Myocyte (in vitro differentiated cells): ENCODE measurements at places on chromosomes 7 and 10. TPM values are rescaled to one million over a fixed set of nuclear protein-coding genes. Genes with fewer than 3 reads are reported as not detected.

Gene SORCS3
- not detected in 2 replicates for total RNA-seq

Gene GRID2IP
- total RNA-seq: 0.27 TPM in 1 of 2 replicates, not detected in the other

Gene WNT8B
- not detected in 2 replicates for total RNA-seq

Gene PNLIPRP2
- not detected in 2 replicates for total RNA-seq

DNA sequence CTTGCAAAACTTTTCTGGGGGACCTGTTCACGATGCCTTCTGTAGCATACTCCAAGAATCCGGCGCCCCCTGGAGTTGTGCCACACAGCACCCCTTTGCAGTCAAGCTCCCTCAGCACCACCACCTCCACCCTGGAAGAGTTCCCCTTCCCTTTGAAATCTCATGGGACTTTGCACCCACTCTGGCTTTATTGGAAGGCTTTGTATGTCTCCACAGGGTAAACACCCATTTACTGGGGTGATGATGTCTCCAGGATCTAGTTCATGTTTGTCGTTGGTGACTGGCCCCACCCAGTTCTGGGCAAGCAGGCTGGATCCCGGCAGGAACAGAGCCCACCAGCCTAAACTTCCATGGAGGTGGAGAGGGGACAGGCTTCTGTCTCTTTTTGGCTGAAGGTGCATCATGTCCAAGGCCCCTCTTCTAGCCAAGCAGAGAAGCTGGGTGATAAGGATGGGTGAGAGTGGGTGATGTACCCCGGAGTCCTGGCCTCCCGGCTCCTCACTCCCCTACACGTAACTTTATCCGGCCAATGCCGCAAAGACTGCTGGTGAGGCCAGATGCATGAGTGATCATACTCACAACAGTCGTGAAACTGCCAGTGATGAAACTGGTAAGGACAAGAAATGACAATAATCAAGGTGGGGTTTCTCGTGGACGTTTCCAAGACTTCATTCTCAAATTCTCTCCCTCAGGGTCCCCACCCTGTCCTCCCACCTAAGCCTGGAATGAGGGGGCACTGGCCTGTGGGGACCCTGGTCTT is 695 bp upstream of the CLDN4 start:
- DNase-seq: no peak

Gene AGR2
- not detected in 2 replicates for total RNA-seq

DNA sequence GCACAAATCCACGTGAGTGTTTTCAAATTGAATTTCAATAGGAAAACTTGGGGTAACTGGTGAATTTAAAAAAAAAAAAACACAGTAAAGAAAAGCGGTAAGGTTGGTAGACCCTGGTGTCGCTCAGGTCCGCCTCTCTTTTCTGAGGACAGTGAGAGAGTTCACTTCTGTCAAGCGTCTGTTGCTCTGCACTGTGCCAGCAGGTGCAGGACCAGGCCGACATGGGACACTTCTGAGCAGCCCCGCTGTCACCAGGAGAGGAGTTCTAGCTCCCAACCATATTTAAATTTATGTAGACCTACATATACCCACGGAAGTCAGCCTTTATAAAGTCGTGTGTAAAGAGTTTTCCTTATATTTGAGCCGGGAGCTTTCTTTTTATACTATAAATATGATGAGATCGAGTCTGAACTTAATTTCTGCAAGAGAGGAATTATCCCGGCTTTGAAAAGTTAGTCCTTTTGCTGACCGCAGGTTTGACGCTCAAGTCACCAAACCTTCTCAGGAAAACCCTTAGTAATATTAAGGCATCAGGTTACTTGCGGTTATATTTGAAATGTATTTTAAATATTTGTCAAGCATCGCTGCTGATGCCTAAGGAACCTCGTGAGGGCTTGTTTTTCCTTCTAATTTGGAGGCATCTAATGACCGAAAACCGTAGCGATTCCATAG is 531 bp downstream of the IKZF1 start:
- DNase-seq: no peak

DNA sequence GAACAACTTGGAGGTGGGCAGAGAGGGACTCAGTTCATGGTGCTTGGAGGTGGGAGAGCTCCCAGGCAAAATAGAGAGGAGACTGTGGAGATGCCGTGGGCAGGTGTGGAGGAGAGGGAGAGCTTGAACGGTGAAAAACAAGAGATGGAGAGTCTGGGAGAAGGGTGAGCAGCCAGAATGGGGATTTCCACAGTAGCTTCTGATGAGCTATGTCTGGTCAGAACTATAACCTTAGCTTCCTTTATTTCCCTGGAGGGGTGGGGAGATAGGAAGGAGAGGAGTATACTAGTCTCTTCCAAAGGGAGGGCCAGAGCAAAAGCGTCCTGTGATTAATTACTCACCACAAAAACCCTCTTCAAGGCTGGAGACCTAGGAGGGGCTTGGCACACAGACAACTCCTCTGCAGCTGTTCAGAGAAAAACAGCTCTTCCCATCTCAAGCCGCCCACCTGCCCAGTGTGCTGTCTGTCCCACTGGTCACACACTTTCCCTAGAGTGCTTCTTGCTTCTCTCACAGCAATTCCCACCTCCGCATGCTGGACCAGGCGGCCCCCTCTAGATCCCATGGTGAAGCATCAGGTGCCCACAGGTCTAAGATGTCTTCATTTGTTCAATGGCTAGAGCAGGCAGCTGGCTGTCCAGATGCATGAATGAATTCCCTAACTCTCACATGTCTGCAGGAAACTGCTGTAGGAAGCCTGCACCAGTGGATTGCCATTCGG is 41.9 kb downstream of the TAS2R41 start:
- peak; percentile 98 for DNase-seq

DNA sequence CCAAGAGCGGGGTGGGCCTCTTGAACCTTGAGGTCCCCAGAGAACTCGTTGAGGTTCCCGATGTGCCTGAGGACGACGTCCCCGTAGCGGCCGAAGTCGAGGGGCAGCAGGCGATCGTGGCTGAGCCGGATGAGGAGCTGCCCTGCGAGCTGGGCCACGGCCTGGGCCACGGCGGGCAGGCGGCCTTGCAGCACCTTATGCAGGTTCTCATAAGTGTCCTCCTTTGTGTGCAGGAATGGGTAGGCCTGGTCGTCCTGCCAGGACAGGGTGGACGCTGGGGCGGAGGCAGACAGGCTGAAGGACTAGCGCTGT is 14.2 kb downstream of the TFR2 start:
- no peak for DNase-seq

GRCh38 chr10:51729822-51730555 is 30.6 kb upstream of the CSTF2T start:
- no peak for DNase-seq

Gene PTN
- total RNA-seq: 0.67 and 0.68 TPM in 2 replicates

Gene EPO
- 0.16 and 0.88 TPM in 2 replicates for total RNA-seq

Gene AKR1D1
- total RNA-seq: not detected in 2 replicates
